Activated CD8-positive, alpha-beta T cell treated with anti-CD3 and anti-CD28 coated beads, Interleukin-2, amount 10 ng/mL, durations not matched to agents 7 days and 5 days (primary cell): ENCODE measurements at places on chromosomes 16 and 17. TPM values are rescaled to one million over a fixed set of nuclear protein-coding genes. Genes with fewer than 3 reads are reported as not detected.

GRCh38 chr16:64809876-64810629 lies 311.8 kb downstream of the CDH11 start:
- no peak for DNase-seq

DNA sequence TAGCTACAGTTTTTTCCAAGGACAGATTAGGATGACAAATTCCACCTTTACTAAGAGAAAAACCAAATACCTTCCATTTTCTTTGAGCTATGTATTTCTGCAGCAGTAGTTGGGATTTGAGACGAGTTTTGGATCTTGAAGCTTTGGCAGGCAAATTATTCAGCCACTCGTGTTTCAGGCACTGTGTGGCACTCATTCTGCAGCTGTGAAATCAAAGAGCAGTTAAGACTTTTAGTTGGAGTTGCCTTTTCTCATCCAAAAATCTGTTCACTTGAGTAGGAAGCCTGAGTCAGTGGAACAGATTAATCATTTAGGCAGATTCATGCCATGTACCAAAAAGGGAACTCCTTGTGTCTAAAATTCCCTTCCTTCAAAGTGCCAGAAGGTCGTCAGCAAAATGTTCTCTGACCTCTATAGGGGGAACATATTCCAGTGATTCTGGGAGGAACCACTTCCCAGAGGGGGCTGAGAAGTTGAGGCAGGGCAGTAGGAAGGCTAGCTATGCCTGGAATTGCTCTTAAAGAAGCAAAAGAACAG lies 20.1 kb downstream of the ORC6 start:
- DNase-seq: no peak

GRCh38 chr17:41535764-41536481 lies 7.8 kb upstream of the KRT19 start:
- DNase-seq: no peak

The PRR35 gene
- not detected for total RNA-seq

The KRTAP4-5 gene
- total RNA-seq: not detected

DNA sequence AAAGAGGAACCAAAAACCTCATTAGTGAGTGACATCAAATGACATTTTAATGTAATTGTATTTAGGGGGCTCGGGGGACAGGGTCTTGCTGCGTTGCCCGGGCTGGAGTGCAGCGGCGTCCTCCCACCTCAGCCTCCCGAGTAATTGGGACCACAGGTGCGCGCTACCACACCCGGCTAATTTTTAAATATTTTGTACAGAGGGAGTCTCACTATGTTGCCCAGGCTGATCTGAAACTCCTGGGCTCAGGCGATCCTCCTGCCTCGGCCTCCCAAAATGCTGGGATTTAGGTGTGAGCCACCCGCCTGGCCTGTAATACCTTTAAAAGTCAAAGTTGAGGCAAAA lies 581 bp downstream of the SNRNP25 start:
- DNase-seq: no peak

DNA sequence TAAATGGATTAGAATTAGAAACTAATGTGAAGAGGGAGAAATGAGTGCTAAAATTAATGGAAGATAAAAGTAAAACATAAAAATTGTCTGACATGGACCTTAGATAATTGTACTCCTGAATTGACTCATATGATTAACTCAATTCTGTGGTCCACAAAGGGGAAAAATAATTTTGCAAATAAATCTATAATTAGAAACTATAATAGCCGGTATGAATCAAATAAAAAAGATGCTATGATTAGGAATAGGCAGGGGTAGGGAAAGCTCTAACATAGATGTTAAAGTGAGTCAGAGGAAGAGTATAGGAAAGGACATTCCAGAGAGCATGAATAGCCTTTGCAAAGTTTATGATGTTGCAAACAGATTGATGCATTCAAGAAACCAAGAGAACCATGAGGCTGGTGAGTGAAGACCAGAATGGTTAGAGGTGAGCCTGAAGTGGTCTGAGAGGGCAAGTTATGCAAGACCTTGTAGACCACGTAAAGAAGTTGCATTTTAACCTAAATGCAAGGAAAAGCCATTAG lies 262.1 kb upstream of the CA10 start:
- no peak for DNase-seq

The RNU2-1 gene
- total RNA-seq: 6,708 TPM

GRCh38 chr16:19168371-19169081 lies 486 bp downstream of the SYT17 start:
- no peak for DNase-seq

DNA sequence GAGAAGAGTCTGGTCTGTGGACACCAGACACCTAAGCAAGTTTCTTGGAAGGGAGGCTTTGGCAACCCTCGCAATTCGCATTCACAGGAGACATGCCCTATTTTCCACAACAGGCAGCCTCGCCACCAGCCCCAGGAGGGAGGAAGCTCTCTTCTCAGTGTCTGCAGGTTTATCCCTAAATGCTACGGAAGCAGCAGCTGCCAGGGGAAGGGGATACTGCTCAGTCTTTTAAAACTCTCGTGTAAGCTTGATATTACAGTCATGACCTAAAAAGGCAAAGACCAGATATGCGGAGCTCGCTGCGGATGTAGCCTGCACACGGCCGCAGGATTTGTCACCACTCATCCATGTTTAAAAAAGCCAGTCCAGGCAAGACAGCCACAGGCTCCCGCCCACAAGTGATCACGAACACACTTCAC lies 159.2 kb upstream of the RPH3AL start:
- no peak for DNase-seq

- no peak for DNase-seq
Observed at GRCh38 chr17:382644-383533, 30.3 kb upstream of the RPH3AL start.

The ACTG1 gene
- total RNA-seq: 5,318 TPM

DNA sequence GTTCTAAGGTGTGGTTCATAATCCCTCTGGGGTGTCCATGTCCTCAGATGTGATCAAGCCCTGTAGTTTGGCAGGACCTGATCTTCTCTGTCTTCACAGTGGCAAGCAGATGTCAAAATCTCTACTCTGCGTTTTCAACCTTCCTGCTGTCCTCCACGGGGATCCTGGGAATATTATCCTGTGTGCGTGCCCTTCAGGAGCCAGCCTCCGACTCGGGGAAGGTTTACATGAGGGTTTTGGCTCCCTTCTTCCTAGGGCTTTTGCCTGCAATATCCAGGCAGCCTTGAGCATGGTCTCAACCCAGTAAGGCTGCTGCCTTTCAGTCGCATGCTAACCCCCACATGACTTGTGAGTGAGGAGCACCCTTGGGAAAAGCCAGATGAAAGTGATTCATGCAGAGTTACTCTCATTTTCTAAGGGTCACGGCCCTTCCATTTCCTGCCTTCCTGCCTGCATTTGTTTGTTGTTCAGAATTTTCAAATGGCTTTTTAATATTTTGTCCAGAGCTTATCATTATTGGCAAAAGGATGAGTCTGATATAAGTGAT lies 202.2 kb upstream of the CHMP6 start:
- DNase-seq: no peak

GRCh38 chr17:73091410-73091769 lies 1.1 kb downstream of the SLC39A11 start:
- DNase-seq: no peak

The C16orf86 gene
- 2.3 TPM for total RNA-seq

DNA sequence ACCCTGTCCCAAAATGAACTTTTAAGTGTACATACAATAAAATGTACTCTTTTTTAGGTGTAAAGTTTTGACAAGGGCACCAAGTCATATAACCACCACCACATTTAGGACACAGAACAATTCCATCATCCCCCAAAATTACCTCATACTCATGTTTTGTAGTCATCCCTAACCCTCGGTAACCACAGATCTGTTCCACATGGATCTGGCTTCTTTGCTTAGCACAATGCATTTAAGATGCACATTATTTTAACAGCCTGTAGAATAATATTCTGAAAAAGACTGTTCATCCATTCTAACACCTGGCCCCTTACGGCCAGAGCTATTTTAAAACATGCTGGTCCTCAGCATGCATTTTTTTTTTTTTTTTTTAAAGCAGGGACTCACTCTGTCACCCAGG lies 25.2 kb upstream of the CFAP20 start:
- no peak for DNase-seq

DNA sequence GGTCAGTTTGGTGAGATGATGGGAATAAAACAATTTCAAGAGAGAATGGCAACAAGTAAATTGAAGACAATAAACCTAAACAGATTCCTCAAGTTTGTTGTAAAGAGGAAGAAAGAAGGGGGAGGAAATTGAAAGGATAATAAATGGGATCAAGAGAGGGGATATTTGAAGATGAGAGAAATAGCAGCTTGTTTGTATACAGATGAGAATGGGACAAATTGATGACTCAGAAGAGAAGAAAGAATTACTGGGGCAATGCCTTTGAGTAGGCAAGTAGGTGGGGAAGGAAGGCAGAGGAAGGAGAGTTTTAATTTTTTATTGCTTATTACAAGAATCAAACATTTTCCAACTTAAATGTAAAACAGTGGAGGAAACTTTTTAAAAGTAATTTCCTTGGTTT lies 98.3 kb downstream of the CHD9 start:
- DNase-seq: no peak

DNA sequence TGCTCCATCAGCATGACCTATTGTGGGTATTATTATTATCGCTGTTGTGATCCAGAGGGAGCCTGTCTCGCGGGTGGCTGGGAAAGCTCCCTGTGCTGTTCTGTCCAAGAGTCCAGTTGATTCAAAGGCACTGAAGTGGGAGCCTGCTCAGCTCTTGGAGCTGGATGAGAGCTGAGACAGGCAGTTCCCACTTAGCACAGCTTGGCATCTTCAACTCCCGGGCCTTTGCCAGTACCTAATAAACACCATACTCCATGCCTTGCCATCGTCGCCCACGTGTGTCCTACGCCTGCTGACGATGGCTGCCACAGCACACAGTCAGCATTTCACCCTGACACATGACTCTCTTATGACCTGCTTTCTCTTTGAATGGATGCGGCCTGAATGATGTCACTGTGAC lies 32.6 kb downstream of the RTN4RL1 start:
- DNase-seq: no peak

DNA sequence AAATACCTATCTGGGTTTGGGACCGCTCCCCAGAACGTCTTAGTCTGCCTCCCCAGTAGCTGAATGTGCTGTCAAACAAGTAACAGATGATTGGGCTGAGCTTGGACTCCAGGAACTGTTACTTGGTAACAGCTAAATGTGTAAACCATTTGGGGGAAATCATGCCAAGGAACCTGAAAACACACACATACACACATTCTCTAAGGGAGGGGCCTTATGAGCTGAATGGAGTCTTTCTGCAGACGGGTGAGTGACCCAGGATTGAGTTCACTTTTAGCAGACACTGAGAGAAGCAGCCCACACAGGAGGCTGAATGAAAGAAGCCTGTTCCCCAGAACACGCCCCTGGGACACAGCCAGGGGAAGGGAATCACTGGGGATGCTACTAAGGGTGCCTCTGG lies 1.6 kb downstream of the ACLY start:
- DNase-seq: no peak

The CD300C gene
- total RNA-seq: 0.57 TPM

- no peak for DNase-seq
Observed at GRCh38 chr16:26709175-26709574, 357.6 kb upstream of the C16orf82 start.

- DNase-seq: peak; percentile 88
Observed at GRCh38 chr16:66474750-66475199, 47.7 kb downstream of the BEAN1 start.

DNA sequence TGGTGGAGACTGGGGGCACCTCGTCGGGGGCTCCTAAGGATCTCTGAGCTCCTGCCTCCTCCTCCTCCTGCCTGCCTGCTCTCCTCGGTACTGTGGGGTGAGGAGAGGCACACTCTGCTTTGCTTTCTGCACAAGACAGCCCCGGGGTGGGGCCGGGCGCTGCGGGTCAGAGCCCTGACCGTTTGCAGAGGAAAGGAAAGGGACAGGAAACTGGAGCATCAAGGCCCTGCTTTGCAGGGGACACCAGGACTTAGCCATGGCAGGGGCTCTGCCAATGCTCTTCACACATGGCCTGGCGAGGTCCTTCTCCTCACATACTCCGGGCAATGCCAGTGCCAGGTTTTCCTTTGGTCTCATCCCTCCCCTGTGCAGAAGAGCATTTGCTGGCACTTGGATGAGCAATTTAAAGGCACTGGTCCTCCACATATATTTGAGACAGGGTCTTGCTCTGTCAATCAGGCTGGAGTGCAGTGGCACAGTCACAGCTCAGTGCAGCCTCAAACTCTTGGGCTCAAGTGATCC lies 23.8 kb upstream of the DOC2B start:
- DNase-seq: no peak

- DNase-seq: no peak
Observed at GRCh38 chr17:7611635-7612293, 2.9 kb downstream of the FXR2 start.

The ANKS4B gene
- not detected for total RNA-seq

DNA sequence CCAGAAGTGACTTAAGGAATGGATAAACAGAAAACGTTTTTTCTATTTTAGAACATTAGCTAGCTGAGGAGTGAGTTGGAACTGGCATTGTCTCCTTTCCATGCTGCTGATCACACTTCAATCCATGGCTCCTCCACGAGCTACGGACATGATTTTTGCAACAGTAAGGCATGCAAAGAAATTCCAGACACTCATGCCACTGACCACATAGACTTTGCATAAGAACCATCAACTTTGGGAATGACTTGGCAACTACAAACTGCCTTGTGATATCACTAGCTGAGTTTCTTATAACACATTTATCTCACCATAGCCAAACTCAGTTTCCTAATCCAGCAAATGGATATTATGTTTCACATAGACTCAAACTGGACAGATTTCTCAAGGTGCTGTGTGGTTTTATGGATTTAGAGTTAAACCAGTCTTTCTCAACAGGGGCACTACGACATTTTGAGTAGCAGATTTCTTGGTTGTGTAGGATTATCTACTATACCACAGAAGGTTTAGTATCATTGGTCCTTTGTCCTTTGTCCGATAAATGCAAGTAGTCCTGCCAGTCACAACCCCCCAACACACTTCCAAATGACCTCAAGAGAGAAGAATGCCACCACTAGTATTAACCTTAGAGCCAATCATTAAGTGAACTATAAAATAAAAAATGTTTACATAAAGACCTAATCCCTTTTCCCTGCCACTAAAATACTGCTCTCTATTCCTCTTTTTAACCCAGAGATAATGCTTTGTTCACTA lies 48.3 kb upstream of the C17orf78 start:
- no peak for DNase-seq

DNA sequence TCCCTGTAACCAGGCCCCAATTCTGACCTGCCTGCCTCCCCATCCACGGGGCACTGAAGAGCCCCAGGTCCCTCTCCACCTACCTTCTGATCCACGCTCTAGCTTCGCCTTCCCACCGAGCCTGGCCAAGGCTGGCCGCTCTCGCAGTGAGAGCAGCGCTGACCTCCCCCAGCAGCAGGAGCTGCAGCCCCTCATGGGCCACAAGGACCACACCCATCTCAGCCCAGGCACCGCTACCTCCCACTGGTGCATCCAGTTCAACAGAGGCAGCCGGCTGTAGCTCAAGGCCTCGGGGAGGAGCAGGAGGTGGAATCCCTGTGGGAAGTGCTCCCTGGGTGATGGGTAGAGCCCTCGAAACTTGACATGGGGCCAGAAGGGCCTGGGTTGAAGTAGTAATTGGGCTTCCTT lies 8.4 kb upstream of the PLEKHG4 start:
- no peak for DNase-seq

DNA sequence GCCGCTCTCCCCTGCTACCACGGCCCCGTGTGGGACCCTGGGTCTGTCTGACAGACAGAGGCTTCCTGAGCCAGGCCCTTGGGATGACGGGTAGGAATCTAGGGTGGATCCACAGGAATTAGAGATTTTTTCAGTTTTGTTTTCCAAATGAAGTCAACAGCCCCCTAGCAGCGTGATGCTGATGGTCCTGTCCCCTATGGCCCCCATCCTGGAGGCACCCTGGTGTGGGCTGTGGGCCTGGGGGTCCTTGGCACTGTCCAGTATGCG lies 15.5 kb downstream of the CENPX start:
- no peak for DNase-seq

GRCh38 chr17:68821860-68822696 lies 133.1 kb downstream of the ABCA8 start:
- no peak for DNase-seq
